Germinal center (tissue), 1 donor: ENCODE measurements at places on chromosomes 6 and 20.

DNA sequence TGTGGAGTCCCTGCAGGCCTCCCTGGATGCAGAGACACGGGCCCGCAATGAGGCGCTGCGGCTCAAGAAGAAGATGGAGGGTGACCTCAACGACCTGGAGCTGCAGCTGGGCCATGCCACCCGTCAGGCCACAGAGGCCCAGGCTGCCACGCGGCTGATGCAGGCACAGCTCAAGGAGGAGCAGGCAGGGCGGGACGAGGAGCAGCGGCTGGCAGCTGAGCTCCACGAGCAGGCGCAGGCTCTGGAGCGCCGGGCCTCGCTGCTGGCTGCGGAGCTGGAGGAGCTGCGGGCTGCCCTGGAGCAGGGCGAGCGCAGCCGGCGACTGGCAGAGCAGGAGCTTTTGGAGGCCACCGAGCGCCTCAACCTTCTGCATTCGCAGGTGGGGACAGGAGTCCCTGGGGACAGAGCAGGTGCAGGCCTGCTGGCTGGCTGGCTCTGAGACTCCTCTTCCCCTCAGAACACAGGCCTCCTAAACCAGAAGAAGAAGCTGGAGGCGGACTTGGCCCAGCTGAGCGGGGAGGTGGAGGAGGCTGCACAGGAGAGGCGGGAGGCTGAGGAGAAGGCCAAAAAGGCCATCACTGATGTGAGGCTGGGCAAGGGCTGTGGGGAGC lies 44.7 kb downstream of the MYH7B start:
- peak; percentile 77 for DNase-seq

- DNase-seq: no peak
These were observed 517.4 kb upstream of the JARID2 start for GRCh38 chr6:14728396-14729024.

DNA sequence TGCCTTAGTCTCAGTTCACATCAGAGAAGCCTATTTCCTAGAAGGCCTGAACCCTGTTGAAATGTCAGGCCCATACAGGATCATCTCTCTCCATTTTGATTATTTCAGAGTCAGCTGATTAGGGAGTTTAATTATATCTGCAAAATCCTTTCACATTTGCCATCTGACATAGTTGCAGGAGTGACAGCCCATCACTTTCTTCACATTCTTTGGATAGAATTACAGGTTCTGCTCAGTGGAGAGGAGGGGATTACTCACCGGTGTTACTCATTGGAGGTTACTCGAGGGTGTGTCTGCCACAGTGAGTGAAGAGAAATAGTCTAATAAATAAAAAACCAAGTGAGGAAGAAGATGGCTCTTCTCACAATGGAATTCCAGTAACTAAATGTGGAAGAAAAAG lies 216.8 kb downstream of the TMEM242 start:
- no peak for DNase-seq

DNA sequence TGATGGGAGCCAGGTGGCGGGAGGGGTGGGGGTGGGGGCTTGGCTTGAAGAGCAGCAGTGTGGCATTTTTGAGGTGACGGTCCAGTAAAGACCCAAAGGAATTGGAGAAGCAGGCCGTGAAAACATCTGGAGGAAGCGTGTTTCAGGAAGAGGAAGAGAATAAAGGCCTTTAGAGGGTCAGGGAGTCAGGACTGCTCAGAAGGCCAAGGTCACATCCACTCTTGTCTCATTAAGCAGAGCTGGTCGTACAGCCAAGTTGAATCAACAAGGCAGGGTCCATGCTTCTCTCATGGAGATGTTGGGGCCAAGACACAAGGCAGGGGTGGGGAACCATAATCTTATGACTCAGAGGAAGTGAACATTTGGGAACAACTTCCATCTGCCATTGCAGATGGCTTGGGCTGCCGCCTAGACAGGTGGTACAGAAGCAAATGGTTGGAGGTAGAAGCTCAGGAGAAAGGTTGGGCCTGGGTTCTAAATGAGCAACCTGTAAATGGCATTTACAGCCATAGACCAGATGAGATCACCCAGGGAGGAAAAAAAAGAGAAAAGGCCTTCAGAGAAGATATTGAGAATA lies 179.6 kb downstream of the TTLL2 start:
- DNase-seq: no peak

DNA sequence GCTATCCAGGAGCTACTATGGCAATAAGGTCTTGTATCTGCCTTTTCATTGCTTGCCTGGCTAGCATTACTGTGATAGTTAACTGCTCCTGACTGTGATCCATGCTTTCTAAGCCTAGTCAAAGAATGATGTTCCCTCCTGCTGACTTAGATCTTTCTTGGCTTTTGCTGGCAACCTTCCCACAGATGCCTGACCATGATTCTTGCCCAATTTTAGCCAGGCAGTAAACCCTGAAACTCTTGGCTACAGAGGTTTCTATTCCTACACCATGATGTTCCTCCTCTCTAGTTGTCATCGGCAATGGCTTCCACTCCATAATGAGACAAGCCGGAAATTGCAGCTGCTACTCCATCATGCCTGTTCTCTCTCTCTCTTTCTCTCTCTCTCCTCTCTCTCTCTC lies 238.1 kb downstream of the HAO1 start:
- no peak for DNase-seq
